ENCODE measurements at places on chromosomes 12 and 14.
A peak's percentile ranks its signal among the peaks of the same experiment; 100 is the strongest.

GRCh38 chr14:31994391-31995033 lies 82.6 kb upstream of the ARHGAP5 start:
- no peak for DNase-seq

GRCh38 chr12:113137861-113138783 lies 2.6 kb upstream of the RASAL1 start:
- no peak for DNase-seq

DNA sequence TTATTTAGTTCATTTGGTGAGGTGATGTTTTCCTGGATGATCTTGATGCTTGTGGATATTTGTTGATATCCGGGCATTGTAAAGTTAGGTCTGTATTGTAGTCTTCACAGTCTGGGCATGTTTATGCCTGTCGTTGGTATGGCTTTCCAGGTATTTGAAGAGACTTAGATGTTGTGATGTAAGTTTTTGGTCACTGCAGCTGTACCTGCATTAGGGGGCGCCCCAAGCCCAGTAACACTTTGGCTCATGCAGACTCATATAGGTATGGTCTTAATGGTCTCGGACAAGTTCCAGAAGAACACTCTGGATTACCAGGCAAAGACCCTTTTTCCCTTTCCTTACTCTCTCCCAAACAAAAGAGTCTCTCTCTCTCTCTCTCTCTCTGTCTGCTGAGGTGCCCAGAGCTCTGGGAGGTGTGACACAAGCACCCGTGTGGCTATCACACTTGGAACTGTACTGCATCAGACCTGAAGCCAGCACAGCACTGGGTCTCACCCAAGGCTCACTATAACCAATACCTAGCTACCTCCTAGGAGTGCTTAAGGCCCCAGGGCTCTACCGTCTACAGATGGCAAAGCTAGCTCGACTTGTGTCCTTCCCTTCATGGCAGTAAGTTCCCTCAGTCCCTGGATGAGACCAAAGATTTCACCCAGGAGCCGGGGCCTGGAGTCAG lies 425.8 kb upstream of the ATXN7L3B start:
- DNase-seq, result no peak

GRCh38 chr12:90024262-90024661 lies 315.6 kb upstream of the ATP2B1 start:
- no peak for DNase-seq

DNA sequence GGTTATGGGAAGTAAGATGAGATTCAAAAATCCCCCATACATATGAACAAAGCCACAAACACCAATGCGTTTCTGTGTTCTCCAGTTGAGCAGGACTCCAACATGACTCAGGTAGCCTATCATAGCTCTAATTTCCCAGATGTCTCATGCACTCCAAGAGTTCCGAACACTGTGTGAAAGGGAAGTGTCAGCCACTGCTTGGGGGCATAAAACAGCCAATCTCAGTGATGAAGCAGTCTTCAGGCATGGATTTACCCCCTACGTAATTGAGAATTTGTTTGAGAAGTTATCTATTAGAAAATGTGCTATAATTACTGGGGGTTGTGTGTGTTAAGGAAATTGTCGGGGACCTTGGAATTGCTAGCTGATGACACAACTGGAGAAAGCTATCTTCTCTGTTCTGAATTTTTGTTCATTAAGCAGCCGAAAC lies 153.9 kb upstream of the AVPR1A start:
- no peak for DNase-seq

DNA sequence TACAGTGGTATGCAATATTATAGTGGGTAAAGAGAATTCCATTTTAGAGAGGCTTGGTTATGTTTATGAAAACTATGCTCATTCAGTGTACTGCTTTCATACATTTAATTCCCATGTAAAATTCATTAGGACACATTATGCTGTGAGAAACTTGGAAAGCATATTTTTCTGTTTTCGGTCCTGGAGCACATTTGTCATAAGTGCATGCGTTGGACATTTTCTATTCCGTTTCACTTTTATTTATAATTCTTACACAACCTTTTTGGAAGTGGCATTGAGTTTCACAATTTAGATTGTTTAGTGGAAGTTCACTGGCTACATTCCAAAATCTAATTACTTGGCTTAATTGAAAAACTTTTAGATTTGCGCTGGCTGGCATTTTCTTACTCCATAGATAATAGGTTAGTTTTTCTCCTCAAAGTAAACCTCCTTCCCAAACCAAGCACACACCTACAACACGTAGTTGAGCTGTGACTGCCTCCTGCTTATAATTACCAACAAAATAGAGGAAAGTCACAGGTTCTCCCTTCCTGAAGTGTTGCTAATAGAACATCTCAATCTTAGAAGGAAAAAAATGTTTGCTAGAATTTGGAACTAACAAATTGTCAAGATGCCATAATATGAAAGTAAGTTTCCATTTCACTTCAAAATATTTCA lies 938.5 kb downstream of the TRHDE start:
- DNase-seq, result no peak

GRCh38 chr14:61603736-61604135 lies 91.6 kb upstream of the HIF1A start:
- DNase-seq, result no peak

- no peak for DNase-seq
Measured at GRCh38 chr14:56149995-56150394, 31.8 kb downstream of the PELI2 start.

- no peak for DNase-seq
Measured at GRCh38 chr12:62670986-62671720, 204.5 kb downstream of the MON2 start.

GRCh38 chr14:35395283-35395682 lies 9.3 kb downstream of the NFKBIA start:
- DNase-seq, result no peak

DNA sequence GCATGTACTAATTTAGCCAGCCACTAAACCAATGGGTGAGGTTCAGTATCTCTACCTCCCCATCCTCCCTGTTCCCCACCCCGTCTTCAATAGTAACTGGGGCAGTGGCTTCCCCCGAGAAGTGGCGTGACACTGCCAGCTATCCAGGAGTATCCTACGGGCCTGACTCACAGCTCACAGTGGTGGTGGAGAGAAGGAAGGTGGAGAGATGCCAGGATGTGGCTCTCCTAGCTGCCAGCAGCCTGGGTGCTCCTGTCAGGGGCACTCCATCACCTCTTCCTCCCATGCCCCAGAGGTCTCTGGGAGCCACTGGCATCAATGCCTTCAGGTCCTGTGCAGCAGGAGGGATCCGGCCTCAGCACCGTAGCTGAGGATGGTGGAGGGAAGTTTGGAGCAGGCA lies 49.0 kb downstream of the TSPAN11 start:
- DNase-seq, result no peak

DNA sequence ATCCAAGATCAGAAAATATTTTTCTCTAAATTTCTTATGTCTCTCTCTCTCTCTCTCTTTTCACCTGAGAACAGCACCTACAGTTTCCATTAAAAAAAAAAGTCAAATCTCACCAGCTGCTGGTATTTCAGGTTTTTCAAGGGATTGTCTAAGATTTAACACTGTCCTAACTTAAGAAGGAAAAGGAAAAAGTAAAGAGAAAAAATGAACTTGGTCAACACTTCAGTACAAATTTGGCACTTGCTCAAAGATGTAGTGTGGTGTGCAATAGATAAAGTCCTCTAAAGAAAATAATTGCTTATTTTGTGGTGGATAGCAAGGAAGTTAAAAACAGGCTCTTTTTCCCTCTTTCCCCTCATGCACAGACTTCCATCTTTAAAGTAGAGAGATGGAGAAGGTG lies 416.2 kb downstream of the SOX5 start:
- DNase-seq, result no peak

- no peak for DNase-seq
Measured at GRCh38 chr12:111605911-111606766, 7.0 kb upstream of the ATXN2 start.

GRCh38 chr14:68254669-68255527 lies 435.3 kb downstream of the RAD51B start:
- no peak for DNase-seq

GRCh38 chr12:106865683-106866082 lies 90.0 kb upstream of the TMEM263 start:
- DNase-seq, result no peak

GRCh38 chr14:78184157-78184556 lies 14.0 kb downstream of the NRXN3 start:
- DNase-seq, result no peak

GRCh38 chr14:103699261-103699661 lies 16.0 kb downstream of the XRCC3 start:
- DNase-seq, result no peak

DNA sequence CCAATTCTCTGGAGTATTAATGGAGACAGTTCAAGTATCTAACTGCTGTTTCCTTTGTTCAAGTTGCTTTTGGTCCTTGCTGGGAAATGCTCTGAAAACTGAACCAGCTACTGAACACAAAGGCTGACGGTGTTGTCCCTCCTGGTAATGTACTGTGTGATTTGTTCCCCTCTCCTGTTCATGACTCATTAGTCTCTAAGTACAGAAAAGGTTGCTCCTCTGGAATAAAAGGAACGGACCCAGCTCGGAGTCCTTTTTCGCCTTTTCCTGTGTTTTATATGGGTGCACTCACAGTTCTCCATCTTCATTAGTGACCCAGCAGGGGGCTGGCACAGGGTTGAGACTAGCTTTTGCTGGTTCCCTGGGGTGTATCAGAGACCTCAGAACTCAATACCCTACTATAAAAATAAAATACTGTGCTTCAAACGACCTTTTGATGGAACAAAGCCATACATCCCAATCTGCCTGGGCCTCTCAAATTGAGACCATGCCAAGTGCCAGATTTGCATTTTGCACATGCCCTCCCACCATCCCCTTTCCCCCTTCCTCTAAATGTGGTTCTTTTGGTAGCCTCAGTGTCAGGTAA lies 269.7 kb downstream of the RAD51B start:
- DNase-seq, result no peak

DNA sequence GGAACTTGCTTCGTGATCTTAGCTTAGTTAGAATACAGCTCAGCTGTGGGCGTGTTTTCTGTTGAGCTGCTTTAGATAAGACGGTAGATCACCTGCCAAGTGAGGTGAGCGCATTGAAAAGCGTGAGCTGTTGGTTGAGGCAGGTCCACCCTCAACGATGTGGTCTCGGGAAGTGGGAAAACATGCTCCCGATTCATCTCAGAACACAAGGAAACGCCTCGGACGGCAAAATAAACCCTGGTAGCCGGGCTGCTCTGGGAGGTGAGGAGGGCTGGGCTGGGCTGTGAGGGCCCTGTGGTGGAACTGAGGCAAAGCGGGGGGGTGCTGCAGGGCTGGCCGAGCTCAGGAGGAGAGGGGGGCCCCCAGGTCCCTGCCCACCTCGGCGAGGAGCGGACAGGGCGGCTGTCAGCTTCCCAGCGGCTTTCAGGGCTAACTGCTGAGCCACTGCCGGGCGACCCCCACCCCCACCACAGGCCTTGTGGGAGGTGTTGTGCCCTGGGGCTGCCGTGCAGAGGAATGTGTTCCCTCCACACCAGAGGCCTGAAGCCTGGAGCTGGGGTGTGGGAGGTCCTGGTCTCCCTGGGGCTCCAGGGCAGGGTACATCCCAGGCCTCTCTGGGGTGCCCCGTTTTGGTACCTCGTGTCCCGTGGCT lies 30.7 kb downstream of the NOC4L start:
- no peak for DNase-seq

DNA sequence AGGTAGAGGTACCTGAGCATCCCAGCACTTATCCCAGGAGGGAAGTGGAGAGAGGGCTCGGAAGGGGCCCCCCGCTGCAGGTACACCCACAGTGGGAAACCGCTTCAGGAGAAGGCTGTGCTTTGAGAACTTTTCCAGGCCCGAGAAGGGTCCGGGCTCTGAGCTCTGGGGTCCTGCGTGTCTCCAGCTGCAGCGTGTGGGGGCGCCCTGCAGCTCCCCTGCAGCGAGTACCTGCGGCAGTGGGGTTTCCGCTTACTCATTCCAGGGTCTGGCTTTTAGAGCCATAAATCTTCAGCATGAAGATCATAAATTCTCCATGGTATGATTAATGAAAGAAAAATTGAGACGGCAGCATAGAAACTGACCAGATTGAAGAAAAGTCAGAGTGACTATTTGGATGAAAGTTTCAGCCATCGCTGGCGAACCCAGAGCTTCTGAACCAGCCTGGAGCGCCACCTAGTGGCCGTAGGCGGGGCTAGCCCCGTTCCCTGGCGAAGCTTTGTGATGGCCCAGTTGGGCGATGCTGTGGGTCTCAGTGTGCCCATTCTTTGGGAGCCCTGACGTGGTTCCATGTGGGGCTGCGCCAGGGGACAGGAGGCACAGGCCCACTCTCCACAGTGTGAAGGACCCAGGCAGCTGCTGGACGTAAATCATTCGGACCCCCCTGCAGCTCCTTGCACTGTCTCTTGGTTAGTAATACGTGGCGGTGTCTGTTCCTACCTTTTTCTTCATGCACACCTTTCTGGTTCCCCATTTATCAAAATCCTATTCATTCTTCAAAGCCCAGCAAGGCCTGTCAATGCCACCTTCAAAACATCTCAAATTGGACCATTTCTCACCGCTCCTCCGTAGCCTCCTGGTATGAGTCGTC lies 198.2 kb downstream of the TSPAN9 start:
- DNase-seq, result peak; percentile 27

DNA sequence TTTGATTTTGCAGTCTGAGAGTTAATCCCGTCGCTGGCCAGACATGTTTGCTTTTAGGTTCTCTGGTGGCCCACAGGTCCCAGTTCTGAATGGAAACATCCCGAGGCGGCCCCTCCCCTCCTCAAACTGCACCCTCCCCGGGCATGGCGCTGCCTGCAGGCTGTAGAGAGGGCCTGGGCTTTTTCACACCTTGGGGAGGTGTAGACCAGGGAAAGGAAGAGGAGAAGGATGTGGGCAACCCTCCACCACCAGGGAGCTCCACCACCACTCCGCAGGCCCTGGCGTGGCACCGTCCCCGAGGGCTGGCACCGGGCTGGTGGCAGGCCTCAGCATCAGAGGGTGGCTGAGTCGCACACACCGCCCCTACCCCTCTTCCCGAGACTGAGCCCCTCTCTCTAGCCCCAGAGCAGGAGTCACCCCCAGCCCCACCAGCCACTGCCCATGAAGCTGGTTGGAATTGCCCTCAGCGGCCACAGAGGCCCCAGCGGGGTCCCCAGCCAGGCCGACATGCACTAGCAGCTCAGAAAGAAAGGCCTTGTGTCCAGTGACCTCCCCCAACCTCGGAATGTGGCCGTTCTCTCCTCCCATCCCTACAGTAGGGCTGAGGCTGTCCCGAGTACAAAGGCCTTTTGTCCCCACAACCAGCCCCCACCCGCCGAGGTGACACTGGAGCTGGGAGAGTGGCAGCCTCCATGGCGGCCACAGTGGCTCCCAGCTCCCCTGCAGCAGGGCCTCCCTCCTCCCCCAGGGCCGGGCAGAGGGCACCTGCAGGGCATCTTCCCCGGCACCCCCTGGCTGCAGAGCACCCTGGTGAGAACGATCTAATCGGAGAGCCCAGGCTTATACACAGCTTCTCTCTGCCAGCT lies 23.5 kb upstream of the INF2 start:
- DNase-seq, result peak; percentile 23

- no peak for DNase-seq
Measured at GRCh38 chr14:57066463-57066862, 202.2 kb downstream of the EXOC5 start.

GRCh38 chr14:100654814-100655740 lies 67.9 kb upstream of the BEGAIN start:
- no peak for DNase-seq

DNA sequence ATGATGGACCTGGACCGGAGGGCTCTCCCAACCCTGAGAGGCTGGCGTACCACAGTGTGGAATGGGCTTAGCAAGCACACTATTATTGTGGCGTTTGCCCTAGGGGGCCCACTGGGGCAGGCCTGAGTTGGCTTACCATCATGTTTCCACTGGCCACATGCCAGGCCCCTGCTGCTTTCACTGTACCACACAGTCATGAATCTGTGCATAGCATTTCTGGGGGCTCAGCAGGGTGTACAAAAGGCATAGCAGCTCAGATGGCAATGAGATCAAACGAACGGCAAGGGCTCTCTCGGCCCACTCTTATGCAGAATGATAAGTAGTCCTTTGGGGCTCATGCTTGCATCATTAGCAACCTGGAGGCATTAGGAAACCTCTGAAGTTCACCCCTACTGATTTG lies 137.0 kb upstream of the HIF1A start:
- no peak for DNase-seq
